ENCODE measurements at places on chromosomes 1 and 21. TPM values are rescaled to one million over a fixed set of nuclear protein-coding genes. Genes with fewer than 3 reads are reported as not detected.

- DNase-seq = no peak
Measured at GRCh38 chr1:37073854-37074379, 39.6 kb upstream of the GRIK3 start.

DNA sequence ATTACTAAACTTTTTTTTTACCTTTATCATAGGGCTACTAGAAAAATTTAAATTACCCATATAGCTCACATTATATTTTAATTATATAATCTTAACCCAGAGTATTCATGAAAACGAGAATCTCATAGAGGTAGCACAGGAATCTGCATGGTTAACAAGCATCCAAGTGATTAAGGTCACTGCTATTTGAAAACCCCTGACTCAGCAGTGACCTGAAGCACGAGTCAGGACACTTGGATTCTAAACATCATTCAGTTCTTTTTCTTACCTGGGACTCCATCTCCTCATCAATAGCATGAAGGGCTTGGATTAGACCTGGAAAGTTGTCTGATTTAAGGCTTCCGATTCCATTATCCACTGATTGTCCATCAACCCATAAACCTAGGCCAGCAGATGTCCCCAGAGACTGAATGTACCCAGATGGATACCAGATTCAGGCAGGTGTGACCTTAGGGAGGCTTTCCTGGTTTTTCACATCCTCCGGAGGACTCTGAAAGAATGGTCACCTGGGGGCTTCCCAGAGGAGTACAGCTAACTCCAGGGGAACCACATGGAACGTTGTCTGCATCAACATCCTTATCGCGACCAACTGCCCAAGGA lies 174.3 kb downstream of the SETD4 start:
- DNase-seq = no peak

- no peak for DNase-seq
Measured at GRCh38 chr1:24822887-24823286, 77.6 kb downstream of the CLIC4 start.

DNA sequence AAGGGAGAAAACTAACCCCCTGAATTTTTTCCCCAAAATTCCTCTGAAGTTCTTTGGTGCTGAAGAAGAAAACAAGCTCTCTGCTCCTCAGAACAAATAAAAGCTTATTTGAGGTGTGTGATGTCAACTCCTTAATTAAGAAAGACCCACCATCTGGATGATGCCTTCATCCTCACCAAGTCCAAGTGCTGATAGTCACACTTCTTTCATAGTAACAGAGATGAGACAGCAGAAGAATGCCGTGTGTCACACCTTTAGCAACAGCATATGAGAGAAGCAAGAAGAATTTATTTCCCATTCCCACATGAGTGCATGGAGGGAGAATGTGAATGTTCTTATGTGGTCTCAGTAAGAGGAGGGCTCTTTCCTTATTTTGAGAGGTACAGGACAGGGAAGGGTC lies 91.2 kb downstream of the TGFB2 start:
- DNase-seq = peak; percentile 61

GRCh38 chr1:236058141-236058934 lies 6.6 kb downstream of the NID1 start:
- DNase-seq = peak; percentile 71

DNA sequence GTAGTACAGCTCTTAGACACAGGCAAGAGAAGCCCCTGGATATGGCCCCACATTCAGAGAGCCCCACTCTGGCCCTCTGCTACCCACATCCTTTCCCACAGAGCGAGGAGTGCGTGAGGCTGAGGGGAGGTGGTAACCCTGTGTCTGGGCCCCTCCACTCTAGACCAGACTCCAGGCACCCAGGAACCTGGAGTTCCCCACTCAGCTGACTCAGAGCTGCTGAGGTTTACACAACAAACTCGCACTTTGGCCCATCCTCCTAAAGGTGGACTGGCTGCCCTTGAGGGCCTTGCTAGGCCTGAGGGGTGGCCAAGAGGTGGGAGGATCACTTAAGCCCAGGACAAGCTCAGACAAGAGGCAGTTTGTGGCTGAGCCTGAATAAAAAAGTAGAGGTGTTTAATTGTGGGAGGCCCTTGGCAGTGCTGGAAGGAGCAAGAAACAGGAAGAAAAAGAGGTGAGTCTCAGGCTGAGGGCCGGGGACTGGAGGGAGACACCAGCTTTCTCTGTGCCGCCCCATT lies 10.7 kb downstream of the MR1 start:
- DNase-seq = no peak

GRCh38 chr1:163401211-163401610 lies 79.5 kb downstream of the NUF2 start:
- no peak for DNase-seq

- DNase-seq = no peak
Measured at GRCh38 chr1:79460773-79461436, 454.4 kb upstream of the ADGRL4 start.

- DNase-seq = no peak
Measured at GRCh38 chr1:42211224-42211623, 46.7 kb upstream of the GUCA2A start.

DNA sequence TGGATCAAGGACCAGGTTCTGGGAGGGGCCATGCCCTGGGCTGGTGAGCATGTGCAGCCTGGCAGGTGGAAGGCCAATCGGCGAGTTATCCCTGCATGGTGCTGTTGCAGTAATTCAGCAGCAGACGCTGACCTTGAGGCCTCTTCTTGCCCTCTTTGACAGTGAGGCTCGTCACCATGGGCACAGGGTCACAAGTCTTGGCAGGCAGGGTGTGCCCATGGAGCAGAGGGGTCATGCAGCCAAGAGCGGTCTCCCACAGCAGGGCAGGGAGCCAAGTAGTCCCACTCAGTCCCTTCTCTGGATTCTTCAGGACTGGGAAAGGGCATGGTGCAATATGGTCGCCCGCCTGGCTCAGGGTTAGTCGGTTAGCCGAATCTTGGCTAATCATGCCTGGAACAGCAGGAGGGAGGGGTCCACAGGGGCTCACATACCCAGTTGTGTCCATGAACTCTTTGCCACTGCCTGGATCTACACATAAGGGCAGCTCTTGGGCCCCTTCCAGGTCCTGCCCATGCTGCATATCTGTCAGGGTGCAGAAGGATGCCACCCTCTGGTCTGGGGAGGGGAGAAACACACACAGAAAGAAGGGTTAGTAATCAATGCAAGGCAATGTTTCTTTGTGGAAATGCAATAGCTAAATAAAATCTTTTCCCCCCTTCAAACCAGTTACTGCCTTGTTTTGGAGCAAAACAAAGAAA lies 226.8 kb downstream of the SIPA1L2 start:
- no peak for DNase-seq

DNA sequence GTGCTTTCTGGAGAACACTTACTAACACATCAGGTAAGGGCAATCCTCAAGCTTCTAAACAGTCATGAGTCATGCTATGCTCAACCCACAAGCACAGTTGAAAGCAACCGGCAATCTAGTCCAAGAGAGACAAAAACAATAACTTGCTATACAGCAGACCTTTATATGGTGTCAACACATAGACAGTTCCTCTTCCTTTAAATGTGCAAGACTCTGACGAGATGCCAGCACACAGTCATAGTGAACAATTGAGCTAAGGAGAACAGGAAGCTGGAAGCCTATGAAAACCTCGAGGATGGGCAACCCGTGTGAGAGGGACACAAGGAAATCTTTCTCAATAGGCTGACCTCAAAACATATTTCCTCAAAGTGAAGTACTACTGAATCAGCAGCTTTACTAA lies 5.3 kb downstream of the ADIPOR1 start:
- peak; percentile 35 for DNase-seq

- no peak for DNase-seq
Measured at GRCh38 chr1:235280467-235280866, 47.5 kb downstream of the ARID4B start.

DNA sequence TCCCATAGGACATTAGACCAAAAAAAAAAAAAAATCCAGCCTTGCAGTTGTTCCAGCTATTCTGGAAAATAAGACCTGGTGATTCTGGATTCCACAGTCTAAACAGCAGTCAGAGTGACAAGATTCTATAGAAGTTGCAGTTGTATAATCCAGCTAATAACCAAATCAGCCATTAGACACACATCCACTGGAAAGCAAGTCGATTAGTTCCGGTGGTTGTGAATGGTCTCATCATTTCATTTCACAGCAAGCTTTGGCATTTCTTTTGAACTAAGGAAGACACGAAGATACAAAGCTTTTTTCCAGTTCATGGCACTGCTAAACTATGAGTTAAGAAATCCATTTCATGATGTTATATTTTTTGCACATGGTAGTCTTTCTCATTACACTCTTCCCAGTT lies 54.4 kb upstream of the FAM89A start:
- no peak for DNase-seq

GRCh38 chr21:44619886-44620285 lies 7.0 kb upstream of the KRTAP10-9 start:
- DNase-seq = no peak

DNA sequence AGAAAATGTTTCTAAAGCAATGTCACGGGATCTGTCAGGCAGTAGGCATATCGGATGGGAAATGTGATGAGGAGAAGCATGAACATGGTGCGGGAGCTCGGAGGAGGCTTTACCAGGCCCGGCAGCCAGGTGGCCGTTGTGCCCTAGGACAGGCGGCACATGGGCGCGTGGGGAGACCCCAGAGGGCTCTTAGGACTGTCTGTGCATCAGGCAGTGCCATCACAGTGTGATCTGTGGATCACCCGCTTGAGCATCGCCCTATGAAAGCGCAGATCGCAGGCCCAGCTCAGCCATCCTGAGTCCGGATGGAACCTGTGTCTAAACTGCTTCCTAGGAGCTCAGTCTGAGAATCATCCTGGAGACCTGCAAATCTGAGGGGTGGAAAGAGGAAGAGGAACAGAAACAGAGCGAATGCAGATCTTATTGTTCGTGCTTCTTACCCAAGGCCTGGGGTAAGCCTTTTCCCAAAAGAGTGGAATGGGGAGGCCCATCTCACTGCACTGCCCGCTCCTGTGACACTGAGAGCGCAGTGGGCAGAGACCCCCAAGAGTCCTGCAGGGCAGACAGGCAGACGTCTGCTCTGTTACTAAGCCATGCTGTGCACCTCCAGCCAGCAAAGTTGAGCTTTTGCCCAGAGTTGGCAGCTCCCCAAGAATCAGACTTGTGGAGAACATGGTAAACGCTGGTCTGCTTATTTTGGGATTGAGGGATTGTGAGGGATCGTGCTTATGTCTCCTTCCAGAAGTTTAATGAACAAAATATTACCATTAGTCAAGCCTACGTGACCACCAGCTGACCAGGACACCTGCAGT lies 251.0 kb downstream of the RHOU start:
- DNase-seq = peak; percentile 24

GRCh38 chr21:43274022-43274945 lies 105.5 kb downstream of the CRYAA start:
- DNase-seq = no peak

DNA sequence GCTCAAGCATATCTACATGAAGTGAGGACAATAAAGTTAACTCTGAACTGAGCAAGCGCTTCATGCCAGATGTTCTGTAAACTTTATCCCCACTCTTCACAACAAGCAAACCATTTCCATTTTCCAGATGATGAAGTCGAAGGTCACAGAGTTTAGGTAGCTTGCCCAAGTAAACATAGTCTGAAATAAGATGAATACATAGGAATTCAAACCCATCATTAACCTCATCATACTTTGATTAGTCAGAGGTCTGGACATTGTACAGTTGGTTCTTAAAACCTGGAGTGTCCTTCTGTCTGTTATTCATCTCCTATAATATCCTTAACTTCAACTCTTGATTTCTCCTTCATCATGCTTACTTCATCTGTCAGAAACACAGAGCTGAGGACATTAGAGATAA lies 180.3 kb upstream of the C8B start:
- no peak for DNase-seq

DNA sequence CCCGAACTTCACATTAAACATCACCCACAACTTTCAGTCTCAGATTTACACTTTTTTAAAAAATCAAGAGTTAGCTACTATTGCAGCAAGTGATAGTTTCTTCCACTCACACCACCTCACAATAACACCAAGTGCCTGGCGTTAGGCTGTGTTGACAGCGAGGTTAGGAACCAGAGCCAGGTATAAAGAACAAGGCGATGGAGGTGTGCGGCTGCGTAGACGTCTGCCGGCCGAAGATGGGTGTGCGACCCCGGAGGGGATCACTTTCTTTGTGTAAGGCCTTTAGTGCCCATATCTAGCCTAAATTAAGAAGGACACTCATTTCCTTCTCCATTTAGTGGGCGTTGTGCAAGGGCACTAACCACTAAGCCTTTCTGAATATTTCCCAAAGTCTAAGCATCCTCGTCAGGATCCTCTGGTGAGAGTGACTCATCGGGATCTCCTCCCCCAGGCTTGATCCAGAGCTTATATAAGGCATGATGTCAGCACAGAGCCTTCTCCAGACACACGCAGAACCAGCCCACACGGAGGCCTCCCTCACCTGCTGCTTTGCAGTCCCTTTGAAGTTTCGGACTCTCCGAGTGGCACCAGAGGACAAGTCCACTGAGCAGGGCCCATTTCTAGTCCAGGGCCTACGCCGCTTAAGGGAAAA lies 11.8 kb downstream of the NHLH2 start:
- peak; percentile 95 for DNase-seq

DNA sequence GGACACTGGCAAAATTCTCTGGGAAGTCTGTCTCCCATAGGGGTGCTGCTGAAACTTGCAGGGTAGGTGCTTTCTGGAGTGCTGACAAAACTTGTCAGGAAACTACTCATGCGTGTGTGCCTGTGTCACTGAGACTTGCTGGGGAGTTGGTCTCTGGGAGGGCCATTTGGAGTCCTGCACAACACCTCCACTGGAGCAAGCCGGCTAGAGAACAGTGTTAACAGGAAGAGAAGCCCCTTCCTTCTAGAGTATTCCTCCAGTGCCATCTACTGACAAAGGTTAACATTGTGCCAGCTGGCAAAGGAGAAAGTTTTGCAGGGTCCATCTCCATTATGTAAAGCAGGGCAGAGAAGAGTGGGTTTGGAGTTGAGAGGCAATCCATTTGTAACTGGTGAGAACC lies 30.0 kb downstream of the ZMYM4 start:
- DNase-seq = peak; percentile 61

SPRR1B gene
- not detected for total RNA-seq

AMY2B gene
- total RNA-seq = 10.6 TPM

RGS8 gene
- not detected for total RNA-seq

FCGR2B gene
- total RNA-seq = not detected

C4BPA gene
- total RNA-seq = not detected

ADORA1 gene
- 42.0 TPM for total RNA-seq

RAP1GAP gene
- not detected for total RNA-seq

VHLL gene
- total RNA-seq = not detected

GPR161 gene
- 8.4 TPM for total RNA-seq

TRAF3IP3 gene
- 0.05 TPM for total RNA-seq

WDR47 gene
- total RNA-seq = 20.2 TPM

ADAMTS5 gene
- 34.5 TPM for total RNA-seq

COL9A2 gene
- 0.94 TPM for total RNA-seq
